Smooth muscle cell of the pulmonary artery (primary cell): ENCODE measurements at places on chromosomes 1 and 21. TPM values are rescaled to one million over a fixed set of nuclear protein-coding genes. Genes with fewer than 3 reads are reported as not detected.

PRRX1 gene
- total RNA-seq: 117 and 269 TPM in 2 replicates

ZNF695 gene
- total RNA-seq: 0.79 and 0.98 TPM in 2 replicates

FAM72D gene
- 0.36 and 0.52 TPM in 2 replicates for total RNA-seq

CD2 gene
- not detected in 2 replicates for total RNA-seq

SERTAD4 gene
- total RNA-seq: 13.6 and 22.2 TPM in 2 replicates

CELF3 gene
- not detected in 2 replicates for total RNA-seq

CRNN gene
- total RNA-seq: not detected in 2 replicates

TMPRSS15 gene
- not detected in 2 replicates for total RNA-seq

CYP4Z1 gene
- not detected in 2 replicates for total RNA-seq

DHRS3 gene
- 9.6 and 35.3 TPM in 2 replicates for total RNA-seq

GPR25 gene
- not detected in 2 replicates for total RNA-seq
